ENCODE measurements at places on chromosomes 5 and 9.

DNA sequence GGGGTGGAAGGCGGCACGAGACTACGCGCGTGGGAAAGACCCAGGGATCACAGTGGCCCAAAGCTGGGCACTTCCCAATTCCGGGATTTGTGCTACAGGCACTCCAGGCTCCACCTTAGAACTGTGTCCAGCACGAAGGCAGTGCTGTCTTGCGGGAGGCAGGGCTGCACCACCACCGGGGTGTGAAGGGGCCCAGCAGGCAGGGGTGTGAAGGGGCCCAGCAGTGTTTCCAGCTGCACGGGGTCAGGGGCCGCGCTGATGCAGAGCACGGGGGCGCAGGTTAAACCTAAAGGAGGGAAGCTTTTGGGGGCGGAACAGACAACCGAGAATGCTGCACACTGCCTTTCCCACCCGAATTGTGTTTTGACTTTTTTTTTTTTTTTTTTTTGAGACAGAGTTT lies 1.1 kb upstream of the PDCD6 start:
- no peak for DNase-seq

- DNase-seq, result no peak
Observed at GRCh38 chr9:121725008-121725775, 73.8 kb downstream of the DAB2IP start.

DNA sequence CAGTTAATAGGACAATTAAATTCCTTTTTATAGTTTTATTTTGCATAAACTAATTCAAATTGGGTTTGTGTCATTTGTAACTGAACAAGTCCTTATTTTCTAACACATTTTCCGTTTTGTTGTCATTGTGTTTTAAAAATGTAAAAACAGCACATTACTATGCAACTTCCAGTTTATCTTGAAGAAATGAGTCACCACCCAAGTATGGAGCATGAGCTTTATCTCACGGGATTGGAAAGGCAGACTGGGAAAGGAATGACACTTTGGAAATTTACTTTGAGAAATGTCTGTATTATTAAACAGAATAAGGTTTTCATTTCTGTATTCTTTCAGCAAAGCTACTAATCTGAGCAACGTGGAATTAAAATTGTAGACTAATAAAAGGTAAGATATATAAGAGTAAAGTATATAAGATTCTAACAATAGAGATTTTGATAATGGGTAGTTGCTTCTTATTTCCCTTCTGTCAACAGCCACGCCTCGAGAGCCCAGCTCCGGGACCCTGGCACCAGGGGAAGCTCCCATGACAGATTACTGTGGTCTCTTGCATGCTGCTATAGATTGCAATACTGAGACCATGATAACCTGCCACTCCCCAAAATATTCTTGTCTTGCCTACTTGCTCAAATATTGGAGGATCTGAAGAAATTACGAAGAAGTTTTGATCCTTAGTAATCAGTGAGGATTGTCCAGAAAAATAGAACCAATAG lies 433.1 kb downstream of the CHSY3 start:
- DNase-seq, result no peak

- no peak for DNase-seq
Observed at GRCh38 chr5:102753889-102754766, 977 bp upstream of the PAM start.

GRCh38 chr9:16385590-16385989 lies 484.9 kb downstream of the BNC2 start:
- no peak for DNase-seq

DNA sequence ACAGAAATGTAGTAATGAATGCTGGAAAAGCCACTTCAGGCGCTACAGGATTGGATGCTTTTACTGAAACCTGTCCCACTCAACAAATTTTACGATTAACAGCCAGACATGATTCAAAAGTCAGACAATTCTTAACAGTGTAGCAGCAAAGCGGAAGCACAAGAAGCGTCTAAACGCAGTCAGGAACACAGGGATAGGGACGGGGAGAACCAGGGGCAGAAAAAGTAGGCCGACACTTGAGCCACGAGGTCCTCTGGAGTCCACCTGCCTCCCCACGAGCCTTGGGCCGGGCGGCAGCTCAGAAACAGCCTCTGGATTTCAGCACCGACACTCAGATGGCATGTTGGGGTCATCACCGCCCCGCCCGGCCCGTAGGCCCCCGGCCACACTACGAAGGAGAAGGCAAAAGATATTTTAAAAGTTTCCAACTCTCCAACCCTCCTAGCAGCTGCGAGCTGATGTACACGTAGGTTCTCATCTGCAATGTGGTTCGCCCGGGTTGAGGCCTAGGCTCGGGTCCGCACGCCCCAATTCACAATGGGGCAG lies 615 bp downstream of the RACK1 start:
- no peak for DNase-seq

All from NCI-H345 (cell line).